BJ (cell line): ENCODE measurements at places on chromosomes 12 and 14. TPM values are rescaled to one million over a fixed set of nuclear protein-coding genes. Genes with fewer than 3 reads are reported as not detected.

The CLEC14A gene
- 0.12 and 0.23 TPM in 2 replicates for polyA plus RNA-seq

The NOVA1 gene
- 0.10 TPM in 1 of 2 replicates, not detected in the other for polyA plus RNA-seq

The ERP27 gene
- polyA plus RNA-seq: 0.66 and 0.93 TPM in 2 replicates

The WNT1 gene
- not detected in 2 replicates for polyA plus RNA-seq

The KRT73 gene
- polyA plus RNA-seq: not detected in 2 replicates

The POTEM gene
- polyA plus RNA-seq: not detected in 2 replicates

The THTPA gene
- polyA plus RNA-seq: 8.1 and 14.2 TPM in 2 replicates

- no peak for DNase-seq
Observed at GRCh38 chr12:26493656-26494055, 298.3 kb downstream of the SSPN start.

- no peak for DNase-seq
Observed at GRCh38 chr12:46692606-46693005, 133.2 kb downstream of the SLC38A4 start.

DNA sequence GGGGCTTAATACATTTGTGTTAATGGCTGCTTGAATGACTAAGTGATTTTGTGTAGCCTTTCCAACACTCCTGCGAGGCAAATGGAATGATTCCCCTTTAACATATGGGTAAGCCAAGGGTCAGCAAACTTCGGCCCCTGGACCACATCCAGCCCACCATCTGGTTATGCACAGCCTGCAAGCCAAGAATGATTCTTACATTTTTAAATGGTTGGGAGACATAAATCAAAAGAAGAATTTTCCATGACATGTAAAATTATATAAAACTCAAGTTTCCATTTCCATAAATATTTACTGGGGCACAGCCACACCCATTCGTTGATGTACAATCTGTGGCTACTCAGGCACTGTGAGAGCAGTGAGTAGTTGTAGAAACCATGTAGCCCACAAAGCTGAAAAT is 9.0 kb downstream of the SLC8B1 start:
- peak; percentile 78 for DNase-seq

- DNase-seq: no peak
Observed at GRCh38 chr14:21964180-21964579, 290.6 kb upstream of the OR4E1 start.

GRCh38 chr14:95452176-95452892 is 64.1 kb downstream of the SYNE3 start:
- no peak for DNase-seq
